ENCODE measurements at places on chromosomes 5 and 9. TPM values are rescaled to one million over a fixed set of nuclear protein-coding genes. Genes with fewer than 3 reads are reported as not detected.

GRCh38 chr5:142938266-142938880, 168.2 kb downstream of the ARHGAP26 start:
- H3K4me3 ChIP-seq = no peak overlapping the region
- H3K36me3 ChIP-seq = no peaks in the 10 kb centered on the region
- no peak overlapping the region for H3K27ac ChIP-seq

GRCh38 chr5:159774476-159775031, 141.7 kb upstream of the ADRA1B start:
- no peak overlapping the region for H3K4me3 ChIP-seq
- H3K27me3 ChIP-seq = peaks cover 17% of the 10 kb centered on the region
- peaks cover 14% of the 10 kb centered on the region for H3K4me1 ChIP-seq
- H3K27ac ChIP-seq = no peak overlapping the region

DNA sequence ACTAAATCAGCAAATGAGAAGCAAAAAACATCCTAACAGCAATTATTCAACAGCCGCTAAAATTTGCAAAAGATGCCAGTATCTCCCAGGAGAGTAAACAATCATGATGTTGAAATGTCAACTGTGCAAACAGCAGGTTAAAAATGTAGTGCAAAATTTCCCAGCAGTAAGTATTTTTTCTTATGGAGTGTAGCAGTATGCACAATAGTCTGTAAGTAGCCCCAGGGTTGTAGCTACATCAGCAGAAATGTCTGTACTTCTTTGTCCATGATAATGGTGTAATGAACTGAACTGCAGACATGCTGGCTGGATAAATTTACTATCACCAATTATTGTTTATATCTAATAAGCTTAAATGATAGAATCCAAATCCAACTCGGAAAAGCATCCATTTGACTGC, 31.4 kb downstream of the GRIN3A start:
- H3K36me3 ChIP-seq = no peaks in the 10 kb centered on the region
- H3K4me1 ChIP-seq = no peaks in the 10 kb centered on the region
- no peak overlapping the region for H3K27ac ChIP-seq
- no peak overlapping the region for H3K4me3 ChIP-seq
- peaks cover 33% of the 10 kb centered on the region for H3K27me3 ChIP-seq

Gene IL13
- total RNA-seq = not detected

Gene EGR1
- 31.3 TPM for total RNA-seq

Gene MAMDC4
- 8.3 TPM for total RNA-seq

All from neural progenitor cell (in vitro differentiated cells).